ENCODE measurements at places on chromosomes 12 and 14.

DNA sequence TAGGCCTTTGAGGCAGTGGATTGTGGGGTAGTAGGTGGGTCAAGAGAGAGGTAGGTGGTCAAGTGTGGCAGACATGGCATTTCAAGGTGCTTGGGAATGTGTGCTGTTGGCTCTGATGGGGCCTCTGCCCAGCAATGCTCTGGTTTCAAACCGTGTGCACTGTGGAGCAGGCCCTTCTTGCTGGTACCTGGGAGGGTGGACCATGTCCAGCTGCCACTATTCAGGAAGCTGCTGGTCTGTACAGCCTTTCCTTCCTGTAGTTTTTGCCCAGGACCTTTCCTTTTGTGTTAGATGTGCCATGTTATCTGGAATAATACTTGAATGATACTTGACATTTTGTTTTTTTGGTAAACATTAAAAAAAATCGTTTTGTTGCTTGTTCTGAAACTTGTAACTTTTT lies 14.8 kb downstream of the RIMKLB start:
- DNase-seq, result no peak

- no peak for DNase-seq
These were observed 5.0 kb upstream of the BAZ2A start for GRCh38 chr12:56634837-56635791.

DNA sequence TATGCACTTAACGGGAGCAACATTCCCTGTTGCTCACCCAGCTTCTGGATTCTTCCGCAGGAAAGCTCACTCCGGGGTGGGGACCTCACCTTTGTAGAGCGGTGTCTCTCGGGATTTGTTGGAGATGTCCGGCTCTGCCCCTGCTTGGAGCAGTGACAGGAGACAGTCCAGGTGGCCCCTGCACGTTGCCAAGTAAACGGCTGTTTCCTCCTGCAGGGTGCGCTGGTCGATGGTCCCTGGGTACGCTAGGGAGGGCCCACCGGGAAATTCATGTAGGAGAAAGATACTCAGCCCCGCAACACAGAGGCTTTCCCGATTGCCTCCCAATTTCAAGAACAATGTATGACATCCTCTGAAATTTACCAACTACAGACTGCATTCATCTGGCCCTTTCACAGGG lies 23.1 kb downstream of the ASB2 start:
- no peak for DNase-seq

GRCh38 chr12:94206886-94207285 lies 58.5 kb downstream of the PLXNC1 start:
- DNase-seq, result no peak

DNA sequence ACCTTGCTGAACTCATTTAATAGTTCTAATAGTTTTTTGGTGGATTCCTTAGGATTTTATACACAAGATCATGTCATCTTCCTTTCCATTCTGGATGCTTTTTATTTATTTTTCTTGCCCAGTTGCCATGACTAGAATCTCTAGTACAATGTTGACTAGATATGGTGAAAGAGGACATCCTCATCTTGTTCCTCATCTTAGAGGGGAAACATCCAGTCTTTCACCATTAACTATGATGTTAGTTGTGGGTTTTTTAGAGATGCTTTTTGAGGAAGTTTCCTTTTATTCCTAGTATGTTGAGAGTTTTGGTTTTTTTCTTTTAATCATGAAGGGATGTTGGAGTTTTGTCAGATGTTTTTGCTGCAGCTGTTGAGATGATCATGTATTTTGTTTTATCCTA lies 8.7 kb downstream of the ANKRD13A start:
- no peak for DNase-seq

GRCh38 chr12:51915951-51916350 lies 8.6 kb downstream of the ACVRL1 start:
- DNase-seq, result no peak

DNA sequence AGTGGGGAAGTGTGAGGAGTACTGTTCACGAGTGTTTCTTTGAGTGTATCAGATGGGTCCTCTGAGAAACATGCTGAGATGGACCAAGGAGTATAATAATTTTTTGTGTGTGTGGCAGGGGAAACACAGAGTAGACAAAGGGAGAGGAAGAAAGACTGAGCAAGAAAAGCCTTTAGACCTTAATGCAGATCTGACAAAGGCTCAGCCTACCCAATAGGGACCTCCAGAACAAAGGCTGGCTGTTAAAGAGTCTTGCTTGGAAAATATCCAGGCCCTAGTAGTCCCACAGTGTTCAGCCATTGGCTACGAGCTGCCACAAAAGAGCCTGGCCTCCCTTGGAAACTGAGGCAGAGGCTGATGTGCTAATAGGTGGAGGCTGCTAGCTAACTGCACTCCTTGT lies 13.5 kb downstream of the COQ5 start:
- no peak for DNase-seq

Measured in cortex of kidney (tissue), 1 donor.